ENCODE measurements at places on chromosomes 16 and 17.

- DNase-seq = no peak
Measured at GRCh38 chr17:38617074-38617860, 11.5 kb upstream of the SRCIN1 start.

GRCh38 chr17:12985431-12986293, 32.2 kb downstream of the ELAC2 start:
- DNase-seq = no peak

- DNase-seq = no peak
Measured at GRCh38 chr17:44400226-44400847, 10.9 kb upstream of the ITGA2B start.

DNA sequence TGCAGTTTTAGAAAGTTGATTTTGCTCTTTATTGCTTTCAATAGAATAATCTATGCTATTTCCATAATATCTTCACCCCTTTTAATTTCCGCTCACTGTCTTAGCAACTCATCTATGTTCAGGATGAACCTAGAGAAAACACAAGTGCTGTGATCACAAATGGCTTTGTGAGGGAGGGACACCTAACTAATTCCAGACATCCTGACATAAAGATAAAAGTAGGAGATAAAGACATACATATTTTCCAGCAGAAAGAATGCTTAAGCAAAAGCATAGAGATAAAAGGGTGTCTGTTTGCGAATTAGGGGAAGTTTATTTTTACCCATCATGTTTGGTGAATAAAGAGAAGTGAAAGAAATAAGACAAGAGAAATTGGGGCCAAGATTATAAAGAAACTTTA, 254.2 kb downstream of the KCNJ2 start:
- DNase-seq = no peak

- no peak for DNase-seq
Measured at GRCh38 chr16:6749698-6750097, 582.9 kb upstream of the RBFOX1 start.
